ENCODE measurements at places on chromosomes 5 and 9.

DNA sequence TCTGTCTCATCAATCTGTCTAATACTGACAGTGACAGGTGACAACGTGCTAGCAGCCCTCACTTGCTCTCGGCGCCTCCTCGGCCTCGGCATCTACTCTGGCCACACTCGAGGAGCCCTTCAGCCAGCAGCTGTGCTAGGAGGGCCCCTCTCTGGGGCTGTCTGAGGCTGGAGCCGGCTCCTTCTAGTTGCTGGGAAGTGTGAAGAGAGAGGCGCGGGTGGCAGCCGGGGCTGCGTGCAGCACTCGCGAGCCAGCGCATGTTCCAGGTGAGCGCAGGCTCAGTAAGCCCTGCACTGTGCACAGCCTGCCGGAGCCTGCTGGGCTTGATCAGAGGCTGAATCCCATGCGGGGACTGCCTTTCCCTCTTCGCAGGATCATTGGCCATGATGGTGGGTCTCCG, 330.7 kb downstream of the CDH10 start:
- DNase-seq, result no peak

- DNase-seq, result no peak
These were observed 120.1 kb upstream of the ACO1 start for GRCh38 chr9:32264170-32264864.

DNA sequence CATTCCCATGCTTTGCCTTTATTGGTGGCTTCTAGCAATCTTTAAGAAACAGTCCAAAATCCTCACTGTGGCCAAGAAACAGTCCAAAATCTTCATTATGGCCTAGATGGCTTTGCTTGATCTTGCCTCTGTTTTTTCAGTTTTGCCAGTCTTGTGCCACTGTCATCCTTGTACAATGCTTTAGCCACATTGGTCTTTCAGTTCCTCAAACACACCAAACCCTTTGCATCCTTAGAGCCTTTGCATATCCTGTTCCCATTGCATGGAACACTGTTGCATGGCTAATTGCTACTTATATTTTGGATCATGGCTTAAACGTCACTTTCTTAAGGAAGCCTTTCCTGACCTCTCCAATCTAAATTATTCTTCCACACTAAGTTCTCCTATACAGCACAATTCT, 22.1 kb downstream of the MRRF start:
- no peak for DNase-seq

DNA sequence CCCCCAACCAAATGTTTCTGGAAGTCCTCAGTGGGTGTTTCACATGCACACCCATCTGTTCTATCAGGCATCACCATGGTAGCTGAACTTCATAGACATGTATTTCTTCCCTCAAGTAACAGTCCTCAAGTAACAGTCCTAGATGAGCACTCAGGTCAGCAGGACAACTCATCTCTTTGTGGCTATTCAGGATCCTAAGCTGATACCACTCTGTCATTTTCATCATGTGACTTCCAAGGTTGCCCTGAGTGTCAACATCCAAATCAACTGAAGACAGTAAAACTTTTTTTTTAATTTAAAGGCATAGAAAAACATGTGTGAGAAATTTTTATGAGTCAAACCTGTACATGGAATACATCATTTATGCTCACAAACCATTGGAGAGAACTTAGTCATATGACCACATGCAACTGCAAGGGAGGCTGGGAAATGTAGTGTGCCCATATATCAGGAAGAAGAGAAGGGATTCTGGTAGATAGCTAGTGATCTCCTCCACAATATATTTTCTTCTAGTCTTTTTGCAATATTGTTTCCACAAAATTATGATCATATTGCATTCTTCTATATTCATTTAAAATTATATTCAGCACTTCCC, 64.2 kb upstream of the FST start:
- no peak for DNase-seq

DNA sequence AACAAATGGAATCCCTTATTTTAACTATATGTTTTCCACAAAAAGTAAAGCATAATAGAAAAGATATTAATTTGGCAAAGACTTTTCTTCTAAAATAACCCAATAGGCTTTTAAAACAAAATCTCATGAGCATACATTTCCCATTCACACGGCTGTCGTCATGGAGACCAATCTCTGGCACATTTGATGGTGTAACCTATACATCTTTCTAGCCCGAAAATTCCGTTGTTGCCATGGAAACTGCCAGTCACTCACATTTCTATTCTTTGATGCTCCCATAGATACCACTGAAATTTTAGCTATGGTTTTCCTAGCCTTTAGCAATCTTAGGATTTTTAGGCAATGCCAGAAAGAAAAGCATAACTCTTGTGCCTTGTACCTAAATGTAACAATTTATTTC, 262.9 kb upstream of the TRPM3 start:
- DNase-seq, result no peak

GRCh38 chr9:82135106-82135505, 146.5 kb downstream of the SPATA31D1 start:
- DNase-seq, result no peak

DNA sequence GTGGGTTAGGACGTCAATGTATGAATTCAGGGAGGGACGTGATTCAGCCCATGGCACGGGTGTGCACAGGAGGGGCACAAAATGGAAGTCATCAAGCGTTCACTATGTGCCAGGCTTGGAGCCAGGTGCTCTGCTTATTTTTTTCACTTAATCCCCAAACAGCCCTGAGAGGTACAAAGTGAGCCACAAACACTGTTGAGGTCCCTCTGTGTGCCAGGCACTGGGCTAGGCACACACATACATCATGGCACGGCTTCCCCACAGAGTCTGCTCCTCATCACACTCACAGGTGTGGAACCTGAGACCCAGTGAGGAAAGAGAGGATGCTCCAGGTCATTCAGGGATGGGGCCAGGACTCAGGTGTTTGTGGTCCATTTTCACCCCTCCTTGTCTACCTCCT, 68.1 kb downstream of the GALNT12 start:
- DNase-seq, result no peak
